Mammary microvascular endothelial cell (primary cell): ENCODE measurements at places on chromosomes 11 and 22. TPM values are rescaled to one million over a fixed set of nuclear protein-coding genes. Genes with fewer than 3 reads are reported as not detected.

CEND1 gene
- 0.20 and 0.40 TPM in 2 replicates for total RNA-seq

MOV10L1 gene
- total RNA-seq, result 5.2 and 6.7 TPM in 2 replicates

SLC15A3 gene
- 21.7 and 35.7 TPM in 2 replicates for total RNA-seq

TNNT3 gene
- not detected in 2 replicates for total RNA-seq

MDK gene
- 290 and 300 TPM in 2 replicates for total RNA-seq

TUBA8 gene
- total RNA-seq, result 11.5 and 15.6 TPM in 2 replicates

CATSPER1 gene
- 0.47 TPM in 1 of 2 replicates, not detected in the other for total RNA-seq

NFAM1 gene
- total RNA-seq, result not detected in 2 replicates

MRGPRX4 gene
- total RNA-seq, result not detected in 2 replicates

EFCAB6 gene
- total RNA-seq, result under 0.01 and 0.13 TPM in 2 replicates

GLYATL1 gene
- total RNA-seq, result not detected in 2 replicates

SCUBE2 gene
- total RNA-seq, result 0.33 and 0.59 TPM in 2 replicates

TPBGL gene
- not detected in 2 replicates for total RNA-seq

PANX3 gene
- not detected in 2 replicates for total RNA-seq

HEPN1 gene
- not detected in 2 replicates for total RNA-seq

XKR3 gene
- not detected in 2 replicates for total RNA-seq

DBX1 gene
- not detected in 2 replicates for total RNA-seq

NAV2 gene
- total RNA-seq, result 35.3 and 41.5 TPM in 2 replicates

ZNRF3 gene
- total RNA-seq, result 4.9 and 5.1 TPM in 2 replicates

JAM3 gene
- total RNA-seq, result 47.0 and 52.6 TPM in 2 replicates

MOGAT2 gene
- not detected in 2 replicates for total RNA-seq

TRIM48 gene
- total RNA-seq, result not detected in 2 replicates

TST gene
- total RNA-seq, result 36.4 and 40.8 TPM in 2 replicates

FGF3 gene
- total RNA-seq, result not detected in 2 replicates

OTUB1 gene
- total RNA-seq, result 103 and 106 TPM in 2 replicates

UPK3A gene
- not detected in 2 replicates for total RNA-seq

APIP gene
- 21.3 and 25.7 TPM in 2 replicates for total RNA-seq

NPAT gene
- total RNA-seq, result 9.5 and 10.4 TPM in 2 replicates

IGLL1 gene
- total RNA-seq, result not detected in 2 replicates

ARHGAP8 gene
- total RNA-seq, result not detected in 2 replicates

RTN4R gene
- 0.69 and 1.4 TPM in 2 replicates for total RNA-seq

FAR1 gene
- total RNA-seq, result 30.1 and 36.0 TPM in 2 replicates

ST14 gene
- total RNA-seq, result under 0.01 and 0.05 TPM in 2 replicates

PKNOX2 gene
- not detected in 2 replicates for total RNA-seq

MMP8 gene
- not detected in 2 replicates for total RNA-seq

PDE2A gene
- total RNA-seq, result 105 and 112 TPM in 2 replicates

OR4C15 gene
- total RNA-seq, result not detected in 2 replicates

ZW10 gene
- 22.7 and 24.5 TPM in 2 replicates for total RNA-seq

CASP12 gene
- total RNA-seq, result 0.53 and 0.64 TPM in 2 replicates

APOBEC3H gene
- total RNA-seq, result 0.20 and 7.1 TPM in 2 replicates

SLC22A25 gene
- total RNA-seq, result not detected in 2 replicates

WNT7B gene
- total RNA-seq, result 0.05 TPM in 1 of 2 replicates, not detected in the other

SLC35E4 gene
- 28.3 and 31.1 TPM in 2 replicates for total RNA-seq

ZP1 gene
- not detected in 2 replicates for total RNA-seq

B4GALNT4 gene
- 0.05 TPM in 1 of 2 replicates, not detected in the other for total RNA-seq

TRMU gene
- 34.9 and 36.1 TPM in 2 replicates for total RNA-seq

CCDC73 gene
- total RNA-seq, result not detected in 2 replicates

APOBEC3B gene
- 19.7 and 25.1 TPM in 2 replicates for total RNA-seq

TIGD3 gene
- total RNA-seq, result 0.30 TPM in 1 of 2 replicates, not detected in the other

PIWIL4 gene
- under 0.01 and 0.20 TPM in 2 replicates for total RNA-seq

VPREB3 gene
- total RNA-seq, result not detected in 2 replicates
